ENCODE measurements at places on chromosomes 1 and 21. TPM values are rescaled to one million over a fixed set of nuclear protein-coding genes. Genes with fewer than 3 reads are reported as not detected.
A peak's percentile ranks its signal among the peaks of the same experiment; 100 is the strongest.

DNA sequence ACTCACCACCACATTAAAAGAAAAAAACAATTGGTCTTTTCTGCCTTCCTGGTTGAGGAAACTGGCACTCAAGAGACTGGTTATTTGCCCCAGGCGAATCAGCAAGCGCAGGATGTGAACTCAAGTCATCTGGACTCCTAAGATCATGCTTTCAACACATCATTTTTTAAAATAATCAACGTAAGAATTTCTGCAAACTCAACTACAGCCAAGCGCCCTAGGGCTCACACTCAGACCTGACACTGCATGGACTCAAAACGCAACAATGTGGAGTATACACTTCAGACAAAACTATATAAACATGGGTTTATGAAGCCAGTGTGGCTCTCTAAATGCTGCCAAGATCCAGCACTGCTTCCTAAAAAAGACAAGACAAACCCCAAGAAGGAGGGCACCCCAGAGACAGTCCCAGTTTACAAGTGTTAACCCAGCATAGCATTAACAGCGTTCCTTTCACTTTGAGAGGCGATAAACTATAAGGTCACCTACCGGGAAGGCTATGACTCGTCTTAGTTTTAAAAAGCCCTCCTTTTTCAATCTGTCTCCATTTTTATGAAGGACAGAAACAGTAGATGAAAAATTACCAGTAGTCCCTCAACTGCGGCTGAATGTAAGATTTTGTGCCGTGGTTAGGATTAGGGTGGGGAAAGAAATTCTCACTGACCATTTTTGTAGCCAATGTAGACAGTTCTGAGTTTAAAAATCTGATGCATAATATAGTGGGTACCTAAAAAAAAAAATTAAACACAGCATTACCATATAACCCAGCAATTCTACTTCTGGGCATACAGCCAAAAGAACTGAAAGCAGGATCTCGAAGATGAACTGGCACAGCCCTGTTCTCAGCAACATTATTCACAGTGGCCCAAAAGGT lies 54.8 kb downstream of the SIPA1L2 start:
- no peaks in the 10 kb centered on the region for H3K4me1 ChIP-seq
- no peaks in the 10 kb centered on the region for H3K27me3 ChIP-seq
- no peak for DNase-seq

DNA sequence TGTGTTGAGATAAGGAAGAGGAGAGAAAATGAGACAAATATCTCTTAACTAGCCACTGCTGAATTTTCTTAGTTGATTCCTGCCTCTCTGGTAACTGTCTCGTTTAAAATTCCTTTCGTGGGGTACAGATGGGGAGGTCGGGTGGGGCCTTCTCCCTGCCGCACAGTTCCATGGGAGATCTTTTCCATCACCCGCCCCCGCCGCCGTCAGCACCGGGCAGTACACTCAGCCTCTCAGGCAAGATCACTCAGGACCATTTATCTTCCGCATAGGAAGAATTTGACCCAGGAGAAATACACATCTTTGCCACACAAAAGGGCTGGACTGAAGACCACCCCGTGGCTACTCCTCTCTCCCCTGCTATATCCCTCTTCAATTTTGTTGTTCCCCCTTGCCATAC lies 2.3 kb upstream of the VPS26C start:
- peaks cover 19% of the 10 kb centered on the region for H3K36me3 ChIP-seq
- H3K27me3 ChIP-seq = no peaks in the 10 kb centered on the region
- no peaks in the 10 kb centered on the region for H3K4me1 ChIP-seq
- peak overlapping the region; percentile 46 for H3K4me3 ChIP-seq
- DNase-seq = no peak
- peak overlapping the region; percentile 47 for H3K27ac ChIP-seq

The SLC1A7 gene
- total RNA-seq = not detected

DNA sequence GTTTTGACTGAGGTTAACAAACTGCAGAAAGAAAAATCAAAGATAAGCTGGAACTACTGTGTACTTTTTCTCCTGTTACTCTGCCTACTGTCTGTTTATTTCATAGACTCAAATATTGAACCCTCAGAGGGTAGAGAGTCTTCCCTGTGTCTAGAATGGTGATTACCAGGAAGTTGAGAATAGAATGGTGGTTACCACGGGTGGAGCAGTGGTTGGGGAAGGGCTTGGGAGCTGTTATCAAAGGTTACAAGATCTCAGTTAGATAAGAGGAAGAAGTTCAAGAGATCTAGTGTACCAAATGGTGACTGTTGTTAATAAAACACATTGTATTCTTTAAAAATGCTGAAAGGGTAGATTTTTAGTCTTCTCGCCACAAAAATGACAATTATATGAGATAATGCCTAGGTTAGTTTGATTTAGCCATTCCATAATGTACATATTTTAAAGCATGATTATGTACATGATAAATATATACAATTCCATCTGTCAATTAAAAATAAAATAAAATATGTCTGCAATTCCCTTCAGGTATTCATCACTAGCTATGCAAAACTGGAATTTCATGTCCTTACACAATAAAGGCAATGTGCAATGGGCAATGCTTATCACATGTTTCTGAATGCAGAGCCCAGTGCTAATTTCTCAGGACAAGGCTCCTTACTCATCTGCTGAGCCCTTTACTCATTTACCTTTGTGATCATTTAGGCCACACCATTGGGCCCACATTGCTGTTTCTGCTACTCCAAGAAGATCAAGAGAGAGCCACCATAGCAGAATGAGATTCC lies 474.3 kb upstream of the CAMK1G start:
- no peak overlapping the region for H3K4me3 ChIP-seq
- H3K27ac ChIP-seq = no peak overlapping the region
- H3K27me3 ChIP-seq = peaks cover 48% of the 10 kb centered on the region
- no peaks in the 10 kb centered on the region for H3K36me3 ChIP-seq
- H3K4me1 ChIP-seq = no peaks in the 10 kb centered on the region
- DNase-seq = no peak

- H3K27me3 ChIP-seq = no peaks in the 10 kb centered on the region
- peak overlapping the region; percentile 80 for H3K27ac ChIP-seq
- H3K4me3 ChIP-seq = peak overlapping the region; percentile 82
- peaks cover 50% of the 10 kb centered on the region for H3K4me1 ChIP-seq
- peak; percentile 45 for DNase-seq
These were observed 1.3 kb downstream of the KDM5B start for GRCh38 chr1:202806845-202807450.

- no peak within 1 kb of the TSS for H3K27ac ChIP-seq
- H3K4me3 ChIP-seq = peak within 1 kb of the TSS; percentile 65
- H3K36me3 ChIP-seq = peaks cover 8% of the 10 kb centered on the region
- H3K4me1 ChIP-seq = no peaks in the 10 kb centered on the region
These were observed at the start of gene SGIP1 for GRCh38 chr1:66533804-66534740. Gene SGIP1 (plus strand): TSS chr1:66534153. CDS start chr1:66534359, 206 bp downstream.

The TEX38 gene
- not detected for total RNA-seq

All from Calu3 (cell line).